SHP77 treated with DMSO at 0.1 percent for 48 hours (cell line): ENCODE measurements at places on chromosomes 1 and 21.

DNA sequence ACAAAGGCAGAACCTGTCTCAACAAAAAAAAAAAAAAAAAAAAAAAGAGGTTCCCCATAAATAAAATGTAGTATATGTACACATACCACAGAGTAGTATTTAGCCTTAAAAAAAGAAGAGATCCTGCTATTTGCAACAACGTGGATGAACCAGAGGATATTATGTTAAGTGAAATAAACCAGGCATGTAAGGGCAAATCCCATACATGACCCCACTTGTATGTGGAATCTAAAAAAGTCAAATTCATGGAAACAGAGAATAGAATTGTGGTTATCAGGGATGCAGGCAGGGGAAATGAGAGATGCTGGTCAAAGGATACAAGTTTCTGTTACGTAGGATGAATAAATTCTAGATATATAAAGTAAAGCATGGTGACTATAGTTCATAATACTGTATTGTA is 16.7 kb downstream of the SLC44A3 start:
- no peak for DNase-seq

DNA sequence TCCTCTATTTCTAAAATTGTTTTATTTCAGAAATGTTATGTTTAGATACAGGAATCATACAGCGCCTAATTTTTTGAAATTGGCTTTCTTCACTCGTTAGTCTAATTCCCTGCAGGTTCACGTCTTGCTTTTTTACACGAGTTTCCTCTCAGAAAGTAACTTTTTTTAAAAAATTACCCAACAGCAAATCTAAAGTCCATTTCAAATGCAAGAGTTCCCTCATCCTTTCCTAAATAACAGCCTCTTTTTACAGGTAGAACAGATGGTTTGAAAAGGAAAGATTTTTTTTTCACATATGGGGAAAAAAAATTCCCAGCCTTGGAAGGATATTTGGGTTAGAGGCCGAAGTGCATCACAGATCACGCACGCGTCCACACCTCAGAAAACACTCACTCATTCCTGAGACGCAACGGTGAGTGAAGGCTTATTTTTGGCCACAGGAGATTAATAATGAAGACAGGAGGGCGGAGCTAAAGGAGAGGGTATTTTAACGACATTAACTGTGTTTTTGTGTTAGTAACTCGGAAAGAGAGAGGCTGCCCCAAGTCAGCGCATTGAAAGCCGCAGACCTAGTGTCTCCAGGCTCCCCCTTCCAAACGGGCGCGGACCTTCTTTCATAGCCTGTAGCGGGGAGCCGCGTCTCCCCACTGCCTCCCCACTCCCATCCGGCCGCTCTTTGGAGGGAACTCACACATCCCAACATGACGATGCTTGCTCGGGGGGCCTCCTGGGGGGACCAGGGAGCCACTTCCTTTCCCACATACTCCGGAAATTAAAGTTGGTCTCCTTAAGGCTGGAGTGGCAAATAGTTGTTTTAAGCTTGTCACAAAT is 969 bp upstream of the RIPK4 start:
- DNase-seq = no peak

- DNase-seq = no peak
These were observed 2.3 kb downstream of the LRRC8D start for GRCh38 chr1:89822999-89823628.

DNA sequence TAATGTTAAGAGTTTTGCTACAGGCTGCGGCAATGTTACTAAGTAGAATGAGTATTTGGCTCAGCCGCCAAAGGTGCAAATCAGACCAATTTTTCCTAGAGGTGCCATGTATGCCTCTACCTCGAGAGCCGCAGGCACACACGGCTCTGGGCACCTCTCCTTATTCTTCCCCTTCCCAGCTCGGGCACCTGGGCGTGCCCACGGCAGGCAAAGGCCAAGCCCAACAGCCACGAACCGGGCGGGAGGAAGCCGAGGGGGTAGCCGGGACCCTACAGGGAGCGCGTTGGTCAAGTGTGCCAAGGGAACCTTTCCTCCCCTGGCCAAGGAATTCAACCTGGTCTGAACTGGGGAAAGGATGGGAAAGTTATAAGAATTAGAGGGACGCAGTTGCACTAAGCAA is 31.0 kb downstream of the LRRC3 start:
- no peak for DNase-seq

DNA sequence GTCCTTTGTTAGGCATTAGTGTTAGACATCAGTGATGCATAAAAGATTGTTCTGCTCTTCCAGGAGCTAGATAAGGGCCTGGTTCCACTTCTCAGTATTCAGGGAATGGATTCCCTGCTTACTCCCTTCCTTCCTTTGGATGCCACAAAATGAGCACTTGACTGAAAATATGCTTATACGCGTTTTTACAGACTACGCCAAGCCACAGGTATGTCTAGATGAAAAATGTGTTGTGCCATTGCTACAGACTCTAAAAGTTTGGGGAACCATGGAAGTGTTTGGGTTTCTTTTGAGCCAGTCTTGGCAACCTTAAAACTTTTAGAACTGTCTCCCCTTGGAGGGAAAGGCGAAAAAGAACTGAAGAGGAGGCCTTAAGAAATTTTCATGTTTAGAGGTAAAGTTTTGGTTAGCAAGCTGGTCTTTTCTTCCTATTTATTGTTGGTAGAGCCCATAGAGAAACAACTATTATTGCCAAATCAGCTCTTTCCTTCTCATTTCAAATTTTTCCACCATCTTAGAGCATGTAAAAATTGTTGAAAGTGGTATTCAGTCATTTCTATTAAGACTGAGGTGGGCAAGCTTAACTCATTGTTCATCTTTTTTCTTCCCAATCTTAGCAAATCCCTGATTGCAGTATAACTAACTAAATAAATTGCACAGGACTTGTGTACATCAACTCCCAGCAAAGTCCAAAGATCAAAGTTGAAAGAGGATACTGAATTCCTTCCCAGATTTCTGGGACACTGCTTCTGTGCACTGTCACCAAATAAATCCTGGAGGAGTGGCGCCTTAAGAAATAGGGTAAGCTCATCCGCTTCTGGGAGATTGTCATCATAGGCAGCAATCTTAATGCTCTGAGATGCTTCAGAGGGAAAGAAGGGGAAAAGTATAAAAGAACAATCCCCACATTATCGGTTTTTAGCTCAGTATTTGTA is 18.9 kb downstream of the FGGY start:
- DNase-seq = no peak

DNA sequence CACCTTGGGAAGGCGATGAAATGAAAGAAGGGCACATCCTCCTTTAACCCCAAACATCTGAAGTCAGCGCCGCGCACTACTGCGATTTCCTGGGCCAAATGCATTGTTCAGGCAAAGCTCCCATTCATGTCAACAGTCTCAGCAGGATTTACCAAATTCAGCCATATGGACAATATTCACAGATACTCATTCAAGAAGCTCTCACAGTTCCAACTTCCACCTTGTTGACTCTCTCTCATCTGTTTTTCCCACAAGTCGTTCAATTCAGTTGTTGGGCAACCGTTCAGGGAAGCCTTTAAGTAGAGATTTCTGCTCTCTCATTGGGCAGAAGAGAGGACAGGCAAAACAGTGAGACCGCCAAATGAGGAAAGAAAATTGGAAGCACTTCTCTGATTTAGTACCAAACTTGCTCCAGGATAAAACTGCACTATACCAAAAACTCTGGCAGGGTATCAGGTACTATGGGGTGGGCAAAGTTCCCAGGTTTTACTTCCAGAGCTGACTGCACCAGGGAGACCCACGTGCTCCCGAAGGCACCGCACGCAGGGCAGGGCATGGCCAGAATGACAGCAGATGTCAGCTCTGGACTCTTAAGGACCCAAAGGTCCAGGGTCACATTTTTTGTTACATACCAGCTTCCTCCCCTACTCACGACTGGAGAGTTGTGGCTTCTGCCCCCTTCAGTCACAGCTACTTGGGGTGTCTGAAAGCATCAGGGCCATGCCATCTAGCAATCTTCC is 668.8 kb downstream of the KIF26B start:
- no peak for DNase-seq

DNA sequence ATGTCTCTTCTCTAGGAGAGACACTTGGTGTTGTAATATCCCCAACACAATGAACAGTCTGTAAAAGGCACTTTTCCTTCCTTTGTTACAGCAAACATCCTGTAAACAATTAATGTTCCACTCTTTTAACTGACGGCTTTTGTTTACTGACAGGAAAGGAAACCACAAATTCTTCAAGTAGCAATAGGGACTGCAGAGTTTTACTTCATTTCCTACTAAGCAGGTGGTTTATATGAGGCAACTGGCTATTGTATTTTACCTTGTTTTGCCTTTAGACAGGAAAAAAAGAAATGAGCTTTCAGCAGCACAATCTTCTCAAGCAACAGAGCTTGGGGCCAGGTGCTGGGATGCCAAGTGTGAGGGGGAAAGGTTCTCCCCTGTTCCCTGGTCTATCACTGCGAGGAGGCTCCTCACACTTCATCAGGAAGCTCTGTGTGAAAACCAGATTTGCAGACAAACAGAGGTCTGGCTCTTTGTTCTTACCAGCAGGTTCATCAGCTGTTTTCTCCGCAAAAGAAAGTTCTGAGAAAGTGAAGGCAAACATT is 51.2 kb downstream of the SIPA1L2 start:
- DNase-seq = no peak

- no peak for DNase-seq
These were observed 46.4 kb downstream of the DDX20 start for GRCh38 chr1:111802110-111802509.
